SK-N-SH treated with all-trans-retinoic acid at 6 μM for 48 hours (cell line): ENCODE measurements at places on chromosomes 3 and 15.

GRCh38 chr3:192842138-192842537 is 75.5 kb downstream of the MB21D2 start:
- no peak for ATAC-seq

DNA sequence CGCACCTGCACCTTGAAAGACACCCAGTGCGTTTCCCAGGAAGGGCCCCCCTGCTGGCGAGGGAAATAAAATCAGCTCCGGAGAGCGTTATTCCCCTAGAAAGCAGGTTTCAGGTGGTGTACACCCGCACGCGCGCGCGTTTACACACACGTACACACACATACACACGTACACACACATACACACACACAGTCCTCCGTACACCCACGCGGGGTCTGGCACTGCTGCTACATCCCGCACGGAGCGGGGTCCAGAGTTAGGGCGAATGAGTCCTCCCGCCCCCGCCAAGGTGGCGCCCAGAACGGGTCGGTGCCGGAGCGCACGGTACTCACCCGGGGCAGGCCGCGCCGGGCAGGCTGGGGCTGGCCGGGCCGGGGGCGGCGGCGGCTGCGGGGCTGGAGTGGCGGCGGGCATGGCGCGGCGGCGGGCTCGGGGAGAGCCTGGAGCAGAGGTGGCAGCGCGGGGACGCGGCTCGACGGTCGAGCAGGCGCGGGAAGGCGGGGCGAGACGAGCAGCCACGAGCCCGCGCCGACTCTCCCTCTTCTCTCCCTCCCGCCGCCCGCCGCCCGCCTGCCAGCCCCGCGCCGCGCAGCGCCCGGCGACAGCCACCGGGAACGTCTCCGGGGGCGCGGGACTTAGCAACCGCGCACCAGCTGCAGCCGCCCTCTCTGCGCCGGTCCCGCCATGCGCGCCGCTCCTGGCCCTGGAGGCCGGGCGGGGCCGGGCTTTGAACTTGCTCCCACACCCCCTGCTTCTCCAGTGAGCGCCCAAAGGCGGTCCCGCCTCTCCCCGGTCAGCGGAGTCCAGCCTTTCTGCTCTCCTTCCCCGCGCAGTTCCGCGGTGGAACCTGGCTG is at the start of gene DCLK3:
Gene DCLK3 (minus strand): TSS at position 704 of the 854 bp plus-strand sequence. CDS start 290 bp downstream, at position 414.
- peak; percentile 26; the same call in 2 of the 3 replicates for ATAC-seq

DNA sequence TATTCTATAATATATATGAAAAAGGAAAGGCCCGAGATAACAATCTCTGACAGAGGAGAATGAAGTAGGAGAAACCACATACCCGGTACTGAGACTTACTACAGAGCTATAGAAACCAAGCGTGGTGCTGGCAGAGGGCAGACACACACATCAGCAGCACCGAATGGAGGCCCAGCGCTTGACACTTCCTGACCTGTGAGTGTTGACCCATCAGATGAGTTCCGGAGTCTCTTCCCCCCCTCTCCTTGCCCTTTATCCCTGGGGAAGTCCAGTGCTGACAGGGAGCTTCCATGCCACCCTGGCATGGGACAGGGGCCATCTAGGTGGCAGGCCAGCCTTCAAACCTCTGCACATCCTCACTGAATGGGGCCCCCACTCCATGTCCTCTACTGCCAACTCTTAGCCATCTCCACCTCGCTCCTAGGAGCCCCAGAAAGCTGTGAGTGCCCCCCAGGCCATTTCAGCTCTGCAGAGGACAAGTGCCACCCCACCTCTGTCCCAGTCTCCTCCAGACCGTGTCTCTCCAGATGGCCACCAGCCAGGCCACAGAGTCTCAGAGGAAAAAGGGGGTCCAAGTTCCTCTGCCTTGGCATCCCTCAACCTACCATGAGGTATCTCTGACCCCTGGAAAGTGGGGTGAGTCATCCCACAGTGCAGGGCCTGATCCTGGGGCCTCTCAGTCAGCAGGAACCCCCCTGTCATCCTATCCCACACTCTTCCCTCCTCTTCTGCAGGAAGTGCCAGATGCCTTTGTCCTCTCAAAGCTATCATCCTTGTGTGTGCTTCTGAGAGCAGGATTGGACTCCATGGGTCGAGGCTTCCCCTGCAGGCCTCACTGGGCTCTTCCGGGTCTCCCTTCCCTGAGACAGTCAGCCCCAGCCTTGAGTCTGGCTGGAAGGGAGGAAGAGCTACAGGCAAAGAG is 116.5 kb upstream of the ALDH1A3 start:
- no peak for ATAC-seq

GRCh38 chr3:46990573-46991374 is 11.3 kb downstream of the NBEAL2 start:
- ATAC-seq, result no peak

DNA sequence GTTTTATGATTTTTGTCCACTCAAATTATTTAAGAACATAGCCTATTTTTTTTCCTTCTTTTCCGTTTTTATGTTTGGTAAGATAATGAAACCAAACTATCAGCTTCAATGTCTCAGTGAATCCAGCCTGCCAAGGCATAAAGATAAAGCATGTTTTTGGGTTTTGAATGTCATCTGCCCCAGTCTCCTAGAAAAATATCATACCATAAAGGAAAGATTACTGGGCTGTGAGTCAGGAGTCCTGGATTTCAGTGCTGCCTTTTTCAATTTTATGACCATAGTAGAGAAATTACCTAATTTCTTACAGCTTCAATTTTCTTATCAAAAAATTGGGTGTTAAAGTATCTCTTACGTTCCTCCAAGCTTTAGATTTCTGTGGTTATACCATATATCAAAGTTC is 87.5 kb downstream of the GAP43 start:
- ATAC-seq, result peak; percentile 12; the same call in 1 of the 3 replicates

GRCh38 chr3:58287354-58287753 is 18.7 kb upstream of the RPP14 start:
- ATAC-seq, result no peak

GRCh38 chr3:16200411-16200810 is 25.9 kb downstream of the GALNT15 start:
- ATAC-seq, result no peak

- ATAC-seq, result no peak
These were observed 343.2 kb upstream of the ONECUT1 start for GRCh38 chr15:53133255-53133850.

- no peak for ATAC-seq
These were observed 92.7 kb downstream of the PEAK1 start for GRCh38 chr15:77327168-77327567.

DNA sequence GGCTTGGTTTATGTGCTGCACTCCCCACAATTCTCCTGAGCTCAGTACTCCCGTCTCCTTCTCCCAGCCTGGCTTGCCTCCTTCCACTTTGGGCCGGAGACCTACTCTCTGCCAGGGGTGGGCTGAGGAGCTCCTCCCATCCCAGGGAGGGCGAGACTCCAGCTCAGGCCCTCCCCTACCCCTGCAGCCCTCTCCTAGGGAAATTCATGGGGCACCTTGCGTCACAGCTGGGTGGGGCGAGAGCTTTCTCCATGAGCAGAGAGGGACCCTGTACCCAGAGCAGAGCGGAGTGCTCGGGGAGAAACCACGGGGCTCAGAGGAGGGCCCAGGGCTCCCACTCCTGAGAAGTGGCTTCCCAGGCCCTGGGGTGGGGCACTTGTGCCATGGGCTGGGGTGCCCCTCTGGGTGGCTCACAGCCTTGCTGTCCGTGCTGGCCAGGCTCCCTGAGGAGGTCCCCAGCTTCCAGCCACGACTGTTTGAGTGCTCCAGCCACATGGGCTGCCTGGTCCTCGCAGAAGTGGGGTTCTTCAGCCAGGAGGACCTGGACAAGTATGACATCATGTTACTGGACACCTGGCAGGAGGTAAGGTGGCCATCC is 13.3 kb downstream of the VILL start:
- no peak; the same call in 2 of the 3 replicates for ATAC-seq

DNA sequence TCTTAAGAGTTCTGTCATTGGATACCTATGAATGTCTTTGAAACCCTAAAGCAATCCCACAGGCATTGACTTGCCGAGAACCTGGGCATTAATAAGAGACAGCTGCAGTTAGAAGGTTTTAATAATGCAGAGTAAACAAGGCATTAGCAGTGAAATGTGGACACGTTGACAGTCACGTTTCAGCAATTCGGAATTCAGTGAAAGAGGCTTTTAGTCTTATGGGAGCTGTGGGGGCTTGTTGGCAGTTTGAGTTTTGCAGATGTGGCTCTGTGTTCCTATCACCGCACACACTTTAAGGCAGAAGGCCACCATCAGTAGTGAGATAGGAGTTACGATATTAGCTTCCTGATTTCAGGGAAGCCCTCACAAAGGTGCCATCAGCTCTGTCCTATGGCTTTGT is 145.2 kb upstream of the NUDT16 start:
- no peak for ATAC-seq

DNA sequence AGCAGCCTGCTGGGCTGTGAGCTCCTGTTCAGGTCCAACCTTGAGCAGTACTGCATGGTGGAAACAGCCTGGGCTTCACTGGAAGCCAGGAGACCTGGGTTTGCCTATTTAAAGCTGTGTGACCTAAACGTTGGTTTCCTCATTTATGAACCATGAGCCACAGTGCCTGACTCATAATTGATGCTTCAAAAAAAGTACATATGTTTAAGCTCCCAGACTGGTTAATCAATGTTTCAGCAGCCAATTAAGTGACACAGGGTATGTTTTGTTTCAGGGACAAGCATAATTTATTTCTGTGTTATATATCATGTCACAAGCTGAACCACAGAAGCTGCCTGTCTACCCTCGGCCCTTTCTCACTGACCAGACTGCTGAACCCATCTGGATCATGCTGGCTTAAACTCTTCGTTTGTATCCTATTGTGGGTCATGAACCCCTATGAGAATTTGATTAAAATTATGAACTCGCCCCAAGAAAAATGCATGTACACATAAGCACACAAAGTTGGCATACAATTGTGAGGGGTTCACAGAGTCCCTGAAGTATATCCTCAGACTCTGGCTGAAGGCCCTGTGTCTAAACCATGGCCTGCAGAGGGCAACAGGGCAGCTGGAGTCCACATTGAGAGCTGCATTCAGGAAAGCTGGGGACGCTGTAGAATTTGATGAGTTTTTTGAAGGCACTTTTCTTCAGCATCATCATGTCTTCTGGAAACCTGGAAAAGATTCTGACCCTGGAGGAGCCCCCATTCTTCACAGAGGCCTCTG is 23.7 kb downstream of the HDC start:
- 0 out of 3 replicates have a peak, but pooled peaks have one; percentile 36 for ATAC-seq

DNA sequence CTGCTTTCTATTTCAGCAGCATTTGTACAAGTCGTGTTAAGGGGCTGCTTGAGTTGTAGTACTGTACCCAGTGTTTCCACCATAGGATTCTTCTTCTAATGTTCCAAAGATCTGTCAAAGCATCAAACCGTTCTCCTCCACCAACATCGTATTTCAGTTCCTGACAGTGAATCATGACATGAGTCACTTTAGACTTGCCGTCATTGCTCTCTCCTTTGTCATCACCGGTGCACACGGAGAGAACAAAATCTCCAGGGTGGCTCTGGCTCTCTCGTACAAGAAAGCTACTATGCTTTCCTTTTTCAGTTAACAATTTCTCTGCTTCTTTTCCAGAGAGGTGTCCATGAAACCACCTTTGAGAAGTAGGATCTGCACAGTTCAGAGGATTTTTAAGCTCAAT is 270.9 kb upstream of the CCDC54 start:
- no peak for ATAC-seq

DNA sequence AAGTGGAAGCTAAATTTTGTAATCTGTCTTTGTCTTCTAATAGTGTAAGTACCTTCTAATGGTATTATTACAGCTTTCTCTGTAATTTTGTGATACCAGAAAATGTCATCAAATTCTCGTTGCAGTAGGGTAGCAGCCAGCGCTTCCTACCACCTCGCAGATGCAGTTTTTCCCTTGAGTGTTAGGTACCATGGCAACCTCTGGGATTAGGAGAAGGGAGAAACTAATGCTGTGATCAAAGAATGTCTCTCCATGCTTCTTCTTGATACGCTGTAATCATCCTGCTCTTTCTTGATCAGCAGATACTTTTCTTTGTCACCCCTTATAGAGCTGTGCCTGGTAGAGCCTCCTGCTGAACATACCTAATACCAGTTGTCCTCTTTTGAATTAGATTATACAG is 27.7 kb downstream of the SRP14 start:
- ATAC-seq, result no peak

DNA sequence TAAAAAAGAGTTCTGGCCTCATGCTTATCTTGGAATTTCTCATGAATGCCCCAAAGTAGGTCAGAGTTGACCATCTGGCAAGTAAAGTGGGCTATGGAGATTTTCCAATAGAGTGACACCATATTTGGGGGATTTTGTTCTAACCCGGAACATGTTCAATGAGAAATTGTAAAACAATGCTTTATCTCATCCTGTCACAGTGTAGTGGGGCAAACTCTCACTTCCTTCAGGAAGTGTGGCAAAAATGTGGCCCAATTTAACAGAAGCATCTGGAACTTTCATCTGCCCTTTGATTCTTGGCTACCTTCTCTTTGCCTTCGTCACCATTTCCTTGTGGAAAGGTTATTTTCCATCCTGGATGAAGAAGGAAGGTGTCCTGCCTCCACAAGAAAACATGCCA is 70.8 kb downstream of the ADAMTS9 start:
- no peak for ATAC-seq

- no peak for ATAC-seq
These were observed 4.3 kb downstream of the JMJD7 start for GRCh38 chr15:41832208-41832607.

GRCh38 chr3:78398401-78398800 is 1358.5 kb downstream of the ROBO2 start:
- ATAC-seq, result no peak

DNA sequence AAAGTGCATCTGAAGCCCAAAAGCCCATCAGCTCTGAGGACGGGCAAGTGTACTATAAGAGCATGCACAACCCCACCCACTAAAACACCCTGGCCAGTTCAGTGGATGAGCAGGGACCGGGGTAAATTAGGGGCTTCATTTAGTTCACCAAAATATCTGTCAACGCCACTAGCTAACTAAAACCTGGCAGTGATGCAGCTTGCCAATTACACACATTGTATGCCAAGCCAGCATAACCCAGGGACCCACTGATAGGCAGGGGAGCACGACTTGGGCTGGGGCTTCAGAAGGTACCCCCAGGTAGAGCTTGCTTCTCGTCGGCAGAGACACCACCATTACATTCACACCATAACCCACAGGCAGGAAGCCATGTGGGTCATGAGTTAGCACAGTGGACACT is 47.0 kb downstream of the PTPN23 start:
- no peak for ATAC-seq

DNA sequence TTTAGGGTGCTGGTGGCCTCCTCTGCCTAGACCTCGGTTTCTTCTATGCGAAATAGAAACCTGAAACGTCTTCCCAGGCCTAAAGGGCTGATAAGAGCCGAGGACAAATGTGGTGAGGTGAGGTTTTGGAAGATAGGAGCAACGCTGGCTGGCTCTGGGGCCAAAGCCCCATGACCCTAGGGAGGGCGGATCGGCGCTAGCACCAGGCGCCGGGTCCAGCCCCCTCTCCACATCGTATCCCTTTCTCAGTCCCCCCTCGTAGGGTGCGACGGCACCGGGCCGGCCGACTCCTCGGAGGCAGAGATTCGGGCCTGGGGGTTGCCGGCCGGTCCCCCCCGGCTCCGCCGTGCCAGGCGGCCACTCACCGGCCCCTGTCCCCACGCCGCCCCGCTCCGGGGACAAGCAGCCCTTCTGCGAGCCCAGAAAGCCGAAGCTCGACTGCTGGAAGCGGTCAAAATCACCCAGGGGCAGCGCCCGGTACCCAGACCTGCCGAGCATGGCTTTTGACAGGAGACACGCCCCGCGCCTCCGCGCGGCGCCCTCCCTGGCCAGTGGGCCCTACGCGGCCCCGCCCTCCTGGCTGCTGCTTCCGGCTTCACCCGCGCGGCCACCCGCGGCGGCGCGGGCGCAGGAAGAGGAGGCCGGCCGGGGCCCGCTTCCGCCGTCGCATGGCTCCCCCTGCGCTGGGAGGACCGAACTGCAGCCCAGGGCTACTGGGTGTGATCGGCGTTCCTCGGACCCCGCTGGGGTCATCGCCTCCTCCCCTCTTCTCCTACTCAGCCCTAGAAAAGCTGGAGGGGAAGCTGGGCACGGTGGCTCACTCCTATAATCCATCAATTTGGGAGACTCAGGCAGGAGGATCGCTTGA is at the start of gene STOML1:
Gene STOML1 (minus strand): TSS at position 570 of the 868 bp plus-strand sequence. CDS start 72 bp downstream, at position 498.
- ATAC-seq, result peak; percentile 81
